ENCODE measurements at places on chromosomes 6 and 20. TPM values are rescaled to one million over a fixed set of nuclear protein-coding genes. Genes with fewer than 3 reads are reported as not detected.

GRCh38 chr6:48757661-48758060, 646.7 kb upstream of the PTCHD4 start:
- DNase-seq: no peak

GRCh38 chr6:44804546-44805159, 417.1 kb downstream of the CDC5L start:
- DNase-seq: no peak

- no peak for DNase-seq
Measured at GRCh38 chr6:13304580-13305260, 23.6 kb downstream of the TBC1D7 start.

- DNase-seq: no peak
Measured at GRCh38 chr20:44911264-44911921, 1.5 kb downstream of the PABPC1L start.

- DNase-seq: no peak
Measured at GRCh38 chr6:53813801-53814200, 19.0 kb downstream of the LRRC1 start.

DNA sequence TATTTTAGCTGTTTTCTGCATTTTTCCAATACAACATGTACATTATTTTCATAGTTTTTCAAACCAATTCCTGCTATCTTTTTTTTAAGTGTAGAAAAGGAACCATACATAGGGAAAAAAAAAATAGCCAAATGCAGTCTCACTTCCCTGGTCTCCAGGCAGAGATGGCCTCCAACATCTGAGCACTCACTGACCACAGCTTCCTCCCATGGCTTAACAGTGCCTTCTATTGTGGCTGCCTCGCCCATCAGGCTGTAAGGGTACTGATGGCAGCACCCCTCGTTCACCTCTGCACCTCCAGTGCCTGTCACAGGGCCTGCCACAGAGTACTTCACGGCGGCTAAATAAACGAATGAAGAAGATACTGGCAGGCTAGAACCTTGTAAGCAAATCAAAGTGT, 591.1 kb downstream of the PTPRT start:
- DNase-seq: no peak

DNA sequence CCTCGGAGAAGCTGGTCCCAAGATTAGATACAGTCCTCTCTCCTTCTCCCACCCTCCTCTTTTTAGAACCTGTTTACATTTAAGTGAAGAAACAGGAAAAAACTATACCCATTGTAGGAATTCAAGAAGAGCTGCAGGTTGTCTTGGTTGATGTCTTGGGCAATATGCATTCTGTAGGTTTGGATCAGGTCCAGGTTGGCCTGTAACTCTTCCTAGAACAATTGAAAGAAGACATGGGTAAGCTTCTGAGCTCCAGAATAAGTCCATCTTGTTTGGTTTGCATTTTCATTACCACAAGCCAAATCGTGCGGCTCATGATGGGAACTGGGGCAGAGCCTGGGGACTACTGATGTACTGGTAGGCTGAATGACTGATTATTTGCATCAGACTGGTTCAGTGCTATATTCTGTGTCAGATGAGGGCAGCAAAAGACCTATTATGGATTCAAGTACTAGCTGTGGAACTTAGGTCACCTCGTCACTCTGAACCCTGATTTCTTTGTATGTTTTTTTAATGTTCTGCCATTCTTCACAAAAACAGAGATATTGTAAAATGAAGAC, 20.3 kb upstream of the SLA2 start:
- no peak for DNase-seq

- no peak for DNase-seq
Measured at GRCh38 chr6:16345449-16346330, 107.3 kb downstream of the GMPR start.

DNA sequence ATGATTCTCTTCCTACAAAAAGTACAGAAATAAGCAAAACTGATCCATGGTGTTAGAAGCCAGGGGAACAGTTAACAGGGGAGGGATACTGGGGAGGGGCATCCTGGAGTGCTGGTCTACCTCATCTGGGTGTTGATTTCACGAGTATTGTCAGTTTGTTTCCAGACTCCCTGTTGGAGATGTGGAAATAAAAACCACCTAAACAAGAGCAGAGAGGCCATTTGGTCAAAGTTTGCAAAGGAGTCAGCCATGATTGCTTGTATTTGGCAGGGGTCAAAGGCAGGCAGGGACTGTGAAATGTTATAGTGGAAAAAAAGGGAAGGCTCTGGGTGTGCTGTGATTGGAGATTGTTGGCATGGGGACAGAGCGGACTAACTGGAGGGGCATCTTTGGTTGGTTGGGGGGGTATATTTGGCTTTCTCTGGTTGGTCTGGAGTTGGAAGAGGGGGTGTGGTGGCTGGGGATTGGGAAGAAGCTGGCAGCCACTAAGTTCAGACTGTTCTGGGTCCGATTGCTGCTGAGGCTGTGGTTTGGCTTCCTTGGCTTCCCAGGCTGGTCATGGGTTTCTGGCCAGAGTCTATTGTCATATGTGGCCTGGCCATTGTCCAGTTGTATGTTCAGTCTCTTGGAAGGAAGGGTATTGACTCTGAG, 14.9 kb upstream of the PANK2 start:
- no peak for DNase-seq

- DNase-seq: no peak
Measured at GRCh38 chr20:3312940-3313682, 74.1 kb upstream of the SLC4A11 start.

- DNase-seq: no peak
Measured at GRCh38 chr6:169082093-169082492, 171.6 kb downstream of the THBS2 start.

GRCh38 chr6:41531016-41531415, 15.2 kb upstream of the FOXP4 start:
- no peak for DNase-seq

GRCh38 chr20:3237958-3238615, 903 bp downstream of the SLC4A11 start:
- DNase-seq: no peak

DNA sequence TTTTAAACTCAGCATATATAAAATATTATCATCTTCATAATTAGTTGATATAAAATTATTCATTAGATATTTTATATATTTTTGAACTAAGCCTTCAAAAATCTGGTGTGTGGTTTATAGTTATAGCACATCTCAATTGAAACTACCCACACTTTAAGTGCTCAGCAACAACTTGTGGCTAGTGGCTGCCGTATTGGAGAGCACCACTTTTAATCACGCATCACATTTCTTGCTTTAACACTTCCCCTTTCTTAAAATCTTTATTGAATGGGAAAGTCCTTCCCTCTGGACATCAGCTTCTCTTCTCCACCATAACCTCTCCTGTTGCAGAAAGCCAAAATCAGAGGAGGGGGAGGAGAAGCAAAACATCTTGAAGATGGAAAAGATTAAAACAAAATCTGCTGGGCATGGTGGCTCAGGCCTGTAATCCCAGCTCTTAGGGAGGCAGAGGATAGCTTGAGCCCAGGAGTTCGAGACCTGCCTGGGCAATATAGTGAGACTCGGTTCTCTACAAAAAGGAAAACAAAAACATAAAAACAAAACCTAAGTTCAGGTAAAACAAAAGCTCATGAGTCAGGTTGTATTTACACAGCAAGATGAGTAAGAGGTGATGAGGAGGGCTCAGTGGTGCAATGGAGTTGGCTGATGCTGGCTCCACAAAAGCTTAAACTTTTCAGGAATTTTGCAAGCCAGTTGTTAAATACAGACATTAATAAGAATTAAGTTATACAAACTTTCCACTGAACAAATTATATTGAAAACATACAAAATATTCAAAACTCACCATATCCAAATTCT, 237.0 kb upstream of the SUPT3H start:
- DNase-seq: no peak

GRCh38 chr6:34709386-34709785, 12.8 kb upstream of the ILRUN start:
- DNase-seq: no peak

GRCh38 chr20:63212792-63213191, 3.1 kb downstream of the YTHDF1 start:
- DNase-seq: no peak

DNA sequence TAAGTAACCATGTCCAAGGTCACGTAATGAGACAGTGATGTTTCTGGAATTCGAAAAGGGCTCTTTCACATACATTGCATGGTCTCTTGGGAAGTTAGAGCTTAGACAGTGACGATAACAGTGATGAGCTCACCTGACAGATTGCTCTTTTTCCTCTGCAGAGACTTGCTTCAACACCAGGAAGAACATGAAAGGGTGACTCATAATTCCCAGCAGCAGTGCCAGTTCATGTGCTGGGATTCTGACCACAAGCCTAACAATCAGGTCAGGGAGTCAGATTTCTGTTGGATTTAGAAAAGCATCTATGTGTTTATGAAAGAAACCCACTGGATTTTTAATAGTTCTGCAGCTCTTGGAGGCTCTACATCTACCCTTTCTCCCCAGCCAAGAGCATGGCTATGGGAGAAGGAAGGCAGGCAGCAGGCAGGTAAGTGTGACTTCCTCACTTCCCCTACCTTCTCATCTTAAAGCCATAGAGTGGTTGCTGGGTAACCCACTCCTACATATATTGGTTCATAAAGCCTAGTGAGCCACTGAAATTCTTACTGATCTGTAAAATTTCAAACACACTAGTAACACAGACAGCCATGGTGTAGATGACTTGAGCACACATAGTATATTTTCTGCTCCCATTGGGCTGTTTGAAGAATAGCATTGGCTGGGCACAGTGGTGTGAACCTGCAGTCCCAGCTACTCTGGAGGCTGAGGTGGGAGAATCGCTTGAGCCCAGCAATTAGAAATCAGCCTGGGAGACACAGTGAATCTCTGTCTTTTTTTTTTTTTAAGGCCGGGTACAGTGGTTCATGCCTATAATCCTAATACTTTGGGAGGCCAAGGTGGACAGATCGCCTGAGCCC, 44.4 kb upstream of the LOC128125822 start:
- no peak for DNase-seq

- no peak for DNase-seq
Measured at GRCh38 chr20:60431349-60431748, 473.1 kb downstream of the CDH26 start.

DNA sequence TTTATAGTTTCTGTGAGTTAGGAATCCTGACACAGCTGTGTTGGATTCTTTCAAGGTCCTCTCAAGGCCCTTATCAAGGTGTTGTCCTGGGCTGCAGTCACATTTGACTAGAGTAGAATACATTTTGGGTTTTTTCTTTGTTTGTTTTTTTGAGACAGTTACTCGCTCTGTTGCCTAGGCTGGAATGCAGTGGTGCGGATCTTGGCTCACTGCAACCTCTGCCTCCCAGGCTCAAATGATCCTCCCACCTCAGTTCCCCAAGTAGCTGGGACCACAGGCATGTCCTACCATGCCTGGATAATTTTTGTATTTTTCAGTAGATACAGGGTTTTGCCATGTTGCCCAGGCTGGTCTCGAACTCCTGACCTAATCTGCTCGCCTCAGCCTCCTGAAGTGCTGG, 15.7 kb downstream of the NFYA start:
- DNase-seq: no peak

DNA sequence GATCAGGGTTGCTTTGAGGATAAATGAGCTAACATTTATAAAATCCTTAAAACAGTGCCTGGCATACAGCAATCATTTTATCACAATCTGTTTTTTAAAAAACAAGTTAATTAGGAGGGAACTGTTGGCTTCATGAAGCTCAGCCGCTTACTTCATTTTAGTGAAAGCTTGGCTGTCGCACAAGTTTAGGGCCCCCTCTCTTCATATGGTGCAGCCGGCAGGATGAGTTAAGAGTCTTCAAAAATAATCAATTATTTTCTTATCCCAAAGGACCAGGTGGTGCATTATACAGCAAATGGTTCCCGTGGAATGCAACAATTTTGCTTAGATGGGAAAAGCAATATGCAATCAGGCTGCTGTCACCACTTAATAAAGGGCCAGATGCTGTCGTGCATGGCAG, 57.4 kb upstream of the PROKR2 start:
- DNase-seq: no peak

GRCh38 chr6:81774542-81774941, 22.1 kb upstream of the TENT5A start:
- no peak for DNase-seq

DNA sequence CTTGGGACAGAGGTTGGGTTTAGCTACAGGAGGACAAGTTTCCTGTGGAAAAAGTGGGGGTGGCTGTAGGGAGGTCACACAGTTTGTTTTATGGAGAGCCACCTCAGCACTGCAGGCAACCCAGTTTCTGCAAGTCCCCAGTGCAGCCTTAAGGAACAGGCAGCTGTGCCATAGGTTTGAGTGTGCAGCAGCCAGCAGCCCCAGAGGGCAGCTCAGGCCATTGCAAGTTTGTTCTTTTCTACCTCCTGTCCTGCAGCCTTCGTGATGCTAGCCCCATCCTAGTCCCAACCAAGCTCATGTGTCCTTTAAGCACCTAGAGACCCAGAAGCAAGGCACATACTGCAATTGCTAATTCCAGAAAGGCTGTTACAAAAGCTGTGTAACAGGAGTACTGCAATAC, 58.8 kb downstream of the ZBTB9 start:
- DNase-seq: no peak

DNA sequence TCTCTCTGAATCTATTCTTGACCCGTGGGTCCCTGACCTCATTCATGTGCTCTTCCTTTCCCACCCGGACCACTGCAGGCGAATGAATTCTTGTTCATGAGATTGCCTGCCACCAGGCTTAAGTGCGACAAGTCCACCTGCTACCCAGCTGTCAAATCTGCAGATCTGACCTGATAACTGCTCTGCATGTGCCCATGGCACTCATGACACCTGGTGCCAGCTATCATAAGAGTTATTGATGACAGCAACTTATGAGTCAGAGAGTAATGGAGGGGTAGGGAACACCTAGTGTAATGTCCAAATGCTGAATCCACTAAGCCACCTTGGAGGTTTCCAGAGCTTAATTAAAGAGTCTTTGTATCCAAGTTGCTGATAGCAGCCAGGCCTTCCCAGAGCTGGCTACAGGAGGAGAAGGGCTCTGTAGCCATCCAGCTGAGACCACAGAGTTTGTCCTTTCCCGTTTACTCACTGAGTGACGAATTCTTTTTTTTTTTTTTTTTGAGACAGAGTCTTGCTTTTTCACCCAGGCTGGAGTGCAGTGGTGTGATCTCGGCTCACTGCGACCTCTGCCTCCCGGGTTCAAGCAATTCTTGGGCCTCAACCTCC, 17.4 kb downstream of the SHLD1 start:
- DNase-seq: no peak

GRCh38 chr20:50586531-50587232, 76.5 kb downstream of the PTPN1 start:
- no peak for DNase-seq

CCN6 gene
- not detected for total RNA-seq

EDN3 gene
- not detected for total RNA-seq

TBX18 gene
- total RNA-seq: 0.60 TPM

ZNF512B gene
- 16.9 TPM for total RNA-seq

HELZ2 gene
- total RNA-seq: 45.8 TPM

SCRT2 gene
- total RNA-seq: not detected

GSTA3 gene
- not detected for total RNA-seq

Data from left lung (tissue), 14 donors.